ENCODE measurements at places on chromosomes 5 and 9.

DNA sequence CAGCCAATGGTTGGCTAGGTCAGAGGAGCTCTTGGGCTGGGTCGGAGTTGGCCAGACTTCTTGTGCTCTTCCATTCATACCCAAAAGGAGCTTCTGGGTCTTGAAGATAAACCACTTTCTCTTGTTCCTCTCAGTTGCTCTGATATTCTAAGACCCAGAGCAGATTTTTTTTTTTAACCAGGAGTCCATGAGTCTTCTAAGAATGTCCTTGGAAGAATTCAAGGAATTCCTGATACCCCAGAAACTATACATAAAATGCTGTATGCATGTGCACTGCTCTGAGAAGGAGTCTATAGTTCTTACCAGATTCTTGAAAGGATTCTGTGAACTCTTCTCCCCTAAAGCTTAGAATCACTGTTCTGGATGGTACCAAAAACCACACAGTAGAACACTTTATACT is 9.9 kb upstream of the PALM2AKAP2 start:
- DNase-seq = no peak

DNA sequence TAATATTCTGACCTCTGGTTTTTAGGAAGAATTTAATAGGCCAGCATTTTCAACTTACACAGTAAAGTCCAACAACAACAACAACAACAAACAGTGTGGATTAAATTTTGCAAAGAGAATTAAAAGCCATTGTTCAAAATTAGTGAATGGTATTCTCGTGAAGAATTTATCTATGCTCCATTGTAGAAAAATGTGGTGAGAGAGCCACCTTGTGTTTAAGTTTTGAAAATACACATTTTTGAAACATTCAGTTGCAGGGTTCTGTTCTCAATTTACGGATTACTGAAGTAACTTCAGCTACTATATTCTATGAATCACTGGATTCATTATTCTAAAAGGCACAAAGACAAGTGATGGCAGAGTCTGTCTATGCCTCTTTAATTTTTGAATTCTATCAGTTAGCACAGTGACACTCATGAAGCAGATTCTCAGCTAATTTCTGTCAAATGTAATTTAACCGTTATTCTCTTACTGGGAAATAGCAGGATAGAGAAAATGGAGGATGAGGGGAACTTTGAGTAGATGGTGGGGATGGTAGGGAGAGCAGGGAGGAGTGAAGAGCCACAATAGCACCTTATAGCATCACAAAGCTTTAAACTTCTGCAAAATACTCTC is 11.0 kb downstream of the CCDC152 start:
- no peak for DNase-seq

- DNase-seq = no peak
Observed at GRCh38 chr5:107123014-107123413, 547.7 kb downstream of the EFNA5 start.

DNA sequence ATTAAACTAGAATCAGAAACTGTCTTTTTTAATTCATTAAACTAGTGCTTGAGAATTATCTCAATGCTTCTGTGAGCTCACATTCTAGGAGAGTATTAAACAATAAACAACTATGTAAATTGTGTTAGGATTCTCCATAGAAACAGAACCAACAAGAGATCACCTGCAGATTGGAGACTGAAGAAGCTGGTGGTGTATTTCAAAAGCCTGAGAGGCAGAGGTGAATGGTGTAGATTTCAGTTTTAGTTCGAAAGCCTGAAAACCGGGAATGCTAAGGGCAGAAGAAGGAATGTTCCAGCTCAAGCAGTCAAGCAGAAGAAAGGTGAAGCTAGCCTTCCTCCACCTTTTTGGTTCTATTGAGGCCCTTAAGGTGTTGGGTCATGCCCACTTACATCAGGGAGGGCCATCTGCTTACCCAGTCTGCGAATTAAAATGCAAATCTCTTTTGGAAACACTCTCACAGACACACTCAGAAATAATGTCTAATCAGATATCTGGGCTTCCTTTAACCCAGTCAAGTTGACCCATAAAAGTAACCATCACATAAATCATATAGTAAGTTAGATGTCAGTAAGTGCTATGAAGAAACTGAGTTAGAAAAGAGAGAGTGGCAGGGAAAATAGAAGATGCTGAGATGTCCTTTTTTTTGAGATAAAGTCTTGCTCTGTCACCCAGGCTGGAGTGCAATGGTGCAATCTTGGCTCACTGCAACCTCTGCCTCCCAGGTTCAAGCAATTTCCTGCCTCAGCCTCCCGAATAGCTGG is 291.5 kb downstream of the ARRDC3 start:
- DNase-seq = no peak

- DNase-seq = no peak
Observed at GRCh38 chr9:120935383-120935857, 8.8 kb upstream of the TRAF1 start.

All from activated effector memory CD4-positive, alpha-beta T cell treated with Interleukin-2 at 50 U/mL for 16 hours (primary cell).